Kidney tubule cell (primary cell): ENCODE measurements at places on chromosomes 6 and 20.
A peak's percentile ranks its signal among the peaks of the same experiment; 100 is the strongest.

DNA sequence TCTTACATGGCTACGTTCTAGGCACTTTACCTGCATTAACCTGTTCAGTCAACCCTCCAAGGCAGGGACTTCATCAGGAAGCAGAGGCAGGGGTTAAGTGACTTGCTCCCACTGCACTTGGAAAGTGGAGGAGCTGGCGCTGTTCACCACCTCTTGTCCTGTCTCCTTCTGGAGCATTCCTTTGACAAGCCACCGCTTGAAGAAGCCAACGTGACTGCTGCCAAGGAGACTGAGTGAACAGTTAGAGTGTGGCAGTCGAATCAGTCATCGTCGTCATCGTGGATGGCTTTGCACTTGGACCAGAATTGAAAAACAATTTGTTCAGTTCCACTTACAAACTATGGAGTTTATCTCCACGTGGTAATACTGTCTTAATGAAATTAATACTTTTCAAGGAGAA lies 60.9 kb downstream of the TULP4 start:
- DNase-seq = no peak

DNA sequence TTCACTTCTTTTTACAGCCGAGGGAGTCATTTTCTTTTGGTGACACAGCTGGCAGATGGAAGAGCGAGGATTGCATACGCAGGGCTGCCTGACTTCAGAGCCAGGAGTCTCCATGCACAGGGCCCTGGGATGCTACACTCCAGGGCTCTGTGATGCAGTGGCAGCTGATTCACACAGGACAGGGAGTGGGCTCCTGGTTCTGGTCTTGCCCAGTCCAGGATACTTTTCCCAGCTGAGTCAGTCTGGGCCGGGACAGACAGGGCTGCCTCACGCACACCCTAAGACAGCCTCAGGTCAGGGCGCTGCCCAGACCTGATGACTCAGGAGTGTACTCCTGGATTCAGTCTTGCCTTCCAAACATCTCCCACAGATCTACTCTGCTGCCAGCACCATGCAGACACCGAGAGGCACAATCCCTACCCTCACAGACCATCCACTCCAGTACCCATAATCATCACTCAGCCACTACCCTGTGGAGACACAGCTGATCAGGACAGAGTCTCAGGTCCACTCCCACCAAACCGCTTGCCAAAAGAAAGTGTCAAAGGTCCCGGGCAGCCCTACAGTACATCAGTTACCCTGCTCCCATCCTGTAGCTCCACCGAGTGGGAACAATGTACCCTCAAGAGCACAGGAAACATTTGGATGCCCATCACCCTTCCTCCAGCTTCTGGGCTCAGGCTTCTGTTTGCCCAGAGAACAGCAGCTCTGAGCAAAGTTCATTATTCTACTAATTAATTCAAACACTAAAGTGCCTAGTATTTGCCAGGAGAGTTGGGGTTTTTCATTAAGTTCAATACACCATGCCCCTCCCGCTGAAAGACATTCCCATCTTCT lies 11.5 kb downstream of the SDC4 start:
- peak; percentile 97 for DNase-seq

DNA sequence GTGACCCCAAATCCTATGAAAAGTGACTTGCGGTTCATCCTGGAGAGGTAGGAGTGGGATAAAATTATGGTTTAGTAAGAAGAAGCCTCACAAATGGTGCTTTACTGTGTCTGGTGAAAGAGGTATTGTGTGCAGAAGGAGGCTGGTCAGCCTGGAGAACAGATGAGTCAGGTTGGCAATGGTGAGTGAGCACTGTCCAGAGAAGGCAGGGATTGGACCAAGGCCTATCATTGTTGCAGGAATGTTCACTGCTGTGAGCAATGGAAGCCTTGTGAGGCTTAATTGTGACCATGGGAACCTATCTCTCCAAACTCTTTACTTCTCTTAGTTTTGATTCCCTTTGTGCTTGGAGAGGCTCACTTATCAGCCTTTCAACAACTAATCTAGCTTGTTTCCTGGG lies 89.0 kb upstream of the KCNK16 start:
- peak; percentile 76 for DNase-seq

- DNase-seq = no peak
These were observed 92.5 kb downstream of the SPTLC3 start for GRCh38 chr20:13101276-13101675.

GRCh38 chr6:116244284-116244683 lies 9.6 kb downstream of the TSPYL4 start:
- DNase-seq = no peak

DNA sequence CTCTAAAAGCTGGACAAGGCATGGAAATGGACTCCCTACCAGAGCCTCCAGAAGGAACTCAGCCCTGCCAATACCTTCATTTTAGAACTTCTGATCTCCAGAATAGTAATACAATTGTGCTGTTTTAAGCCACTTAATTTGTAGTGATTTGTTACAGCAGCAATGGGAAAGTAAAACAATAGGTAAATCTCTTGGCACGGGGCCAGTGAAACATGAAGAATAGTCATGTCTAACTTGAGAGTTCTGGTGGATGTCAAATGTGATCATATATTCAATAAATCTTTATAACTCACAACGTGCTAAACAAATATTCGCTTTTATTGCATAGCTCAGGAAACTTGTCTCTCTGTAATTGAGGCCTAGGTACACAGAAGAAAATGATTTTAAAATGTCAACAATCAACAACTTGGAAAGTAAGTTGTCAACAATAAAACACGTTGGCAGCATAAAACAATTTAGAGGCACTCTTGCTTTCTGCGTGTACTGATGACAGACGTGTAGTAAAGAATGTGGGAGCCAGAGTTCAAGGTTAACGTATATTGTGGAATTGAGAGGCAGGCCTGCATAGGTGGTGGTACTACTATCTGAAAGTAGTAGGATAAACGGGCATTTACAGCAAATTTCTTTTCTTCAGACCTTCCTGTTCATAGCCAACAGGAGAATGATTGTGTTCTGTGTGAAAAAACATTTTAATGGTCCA lies 140.5 kb upstream of the OPRM1 start:
- no peak for DNase-seq

DNA sequence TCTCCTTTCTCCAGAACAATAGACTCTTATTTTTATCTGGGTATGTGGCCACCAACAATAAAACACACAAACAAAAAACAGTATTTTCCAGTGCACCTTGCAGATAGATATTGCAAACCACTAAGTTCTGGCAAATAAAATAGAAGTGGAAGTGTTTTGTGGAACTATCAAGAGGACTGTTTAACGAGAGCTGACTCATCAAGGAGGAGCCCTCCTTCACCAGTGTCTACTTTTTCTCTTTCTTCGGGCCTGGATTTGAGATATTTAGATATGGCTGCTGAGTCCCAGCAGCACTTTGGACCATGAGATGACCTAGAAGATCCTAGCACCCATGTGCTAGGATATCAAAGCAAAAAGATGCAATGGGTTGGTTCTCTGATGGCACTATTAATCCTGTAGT lies 154.7 kb downstream of the AIG1 start:
- DNase-seq = no peak

DNA sequence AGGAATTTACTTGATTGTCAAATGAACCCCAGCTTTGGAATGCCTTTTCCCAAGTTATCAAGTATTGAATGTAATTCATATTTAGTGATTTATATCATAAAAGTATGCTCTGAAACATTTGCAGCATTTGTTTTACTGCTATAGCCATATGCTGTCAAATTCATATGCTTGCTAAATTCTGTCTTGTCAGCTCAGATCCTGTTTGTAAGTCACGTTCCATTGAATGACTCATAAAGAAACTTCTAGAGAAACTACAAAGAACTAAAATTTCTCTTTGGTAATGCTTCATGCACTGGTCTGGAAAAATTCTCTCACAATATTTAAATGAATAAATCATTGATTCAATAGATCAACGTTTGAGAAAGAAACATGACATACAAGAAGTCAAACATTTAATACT lies 445.9 kb downstream of the PHF3 start:
- no peak for DNase-seq

GRCh38 chr20:15359056-15359455 lies 1021.6 kb upstream of the FLRT3 start:
- peak; percentile 58 for DNase-seq

DNA sequence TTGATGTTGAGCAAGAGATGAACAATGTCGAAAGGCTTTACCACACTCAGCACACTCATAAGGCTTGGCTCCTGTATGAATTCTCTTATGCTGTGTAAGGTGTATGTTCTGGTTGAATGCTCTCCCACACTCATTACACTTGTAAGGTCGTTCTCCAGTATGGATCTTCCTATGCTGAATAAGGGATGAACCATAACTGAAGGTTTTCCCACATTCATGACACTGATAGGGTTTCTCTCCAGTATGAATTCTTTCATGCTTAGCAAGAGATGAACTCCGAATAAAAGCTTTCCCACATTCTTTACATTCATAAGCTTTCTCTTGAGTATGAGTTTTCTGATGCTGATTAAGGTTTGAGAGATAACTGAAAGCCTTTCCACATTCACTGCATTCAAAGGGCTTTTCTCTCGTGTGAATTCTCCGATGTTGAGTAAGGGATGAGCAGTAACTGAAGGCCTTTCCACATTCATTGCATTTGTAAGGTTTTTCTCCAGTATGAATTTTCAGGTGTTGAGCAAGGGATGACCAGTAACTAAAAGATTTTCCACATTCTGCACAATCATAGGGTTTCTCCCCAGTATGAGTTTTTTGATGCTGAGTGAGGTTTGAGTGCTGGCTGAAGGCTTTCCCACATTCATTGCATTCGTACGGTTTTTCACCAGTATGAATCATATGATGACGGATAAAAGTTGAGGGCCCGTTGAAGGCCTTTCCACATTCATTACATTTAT lies 21.1 kb downstream of the ZNF184 start:
- no peak for DNase-seq

- DNase-seq = peak; percentile 52
These were observed 4.5 kb upstream of the ALDH8A1 start for GRCh38 chr6:134954272-134955000.

DNA sequence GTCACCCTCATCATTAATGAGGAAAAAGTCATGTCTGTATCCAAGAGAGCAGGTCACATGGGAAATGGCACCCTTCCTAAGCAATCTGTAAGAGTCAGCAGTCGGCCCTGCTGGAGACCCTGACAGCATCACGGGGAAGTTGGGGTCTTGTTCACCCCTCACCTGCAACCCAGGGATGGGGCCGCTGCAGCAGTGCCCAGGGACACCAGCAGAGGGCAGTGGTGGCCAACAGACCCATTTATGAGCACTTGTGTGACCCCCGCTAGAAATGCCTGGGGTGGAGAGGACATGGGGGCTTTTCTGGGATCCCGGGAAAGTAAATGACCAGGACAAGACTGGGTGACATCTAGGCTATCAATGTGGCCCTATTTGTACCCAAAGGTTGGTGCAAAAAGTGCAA lies 35.9 kb downstream of the ANKRD60 start:
- DNase-seq = no peak

DNA sequence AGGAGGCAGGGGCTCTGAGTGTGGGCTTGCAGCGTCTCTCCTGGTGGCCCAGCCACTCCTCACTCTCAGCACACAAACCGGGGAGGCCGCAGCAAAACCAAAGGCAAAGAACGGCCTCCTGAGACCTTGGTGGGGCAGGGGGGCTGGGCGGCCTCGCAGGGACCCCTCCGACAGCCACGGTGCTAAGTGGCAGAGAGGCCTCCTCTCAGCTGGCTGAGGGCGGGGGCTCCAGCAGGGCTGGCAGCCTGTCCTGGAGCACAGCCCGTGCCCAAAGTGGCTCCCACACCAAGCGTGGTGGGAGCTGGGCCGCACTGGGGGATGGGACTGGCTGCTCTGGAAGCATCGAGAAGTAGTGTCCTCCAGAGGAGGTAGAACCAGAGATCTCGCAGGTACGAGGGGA lies 334.4 kb downstream of the QKI start:
- no peak for DNase-seq

DNA sequence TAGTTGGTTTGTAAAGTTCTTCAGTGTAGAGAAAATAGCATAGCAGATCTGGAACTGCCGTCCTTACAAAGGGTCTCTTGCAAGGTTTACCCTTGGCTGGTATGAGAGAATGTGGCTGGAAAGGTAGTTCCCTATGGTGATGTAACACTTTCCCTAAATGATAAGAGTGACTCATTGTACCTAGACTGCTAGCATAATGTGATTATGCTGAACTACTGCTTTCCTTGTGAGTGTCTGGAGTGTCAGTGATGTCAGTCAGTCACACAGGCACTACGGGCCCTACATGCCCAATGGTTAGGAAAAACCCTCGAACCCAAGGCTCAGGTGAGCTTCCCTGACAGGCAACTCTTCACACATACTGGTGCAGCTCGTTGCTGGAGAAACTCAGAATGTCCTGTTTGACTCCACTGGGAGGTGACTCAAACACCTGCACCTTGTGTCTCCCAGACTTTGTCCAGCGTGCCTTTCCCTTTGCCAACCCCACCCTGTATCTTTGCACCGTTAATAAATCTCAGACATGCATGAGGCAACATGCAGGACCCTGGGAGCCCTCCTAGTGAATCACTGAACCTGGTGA lies 28.4 kb upstream of the LY86 start:
- DNase-seq = peak; percentile 27
